ENCODE measurements at places on chromosomes 4 and X. TPM values are rescaled to one million over a fixed set of nuclear protein-coding genes. Genes with fewer than 3 reads are reported as not detected.

GRCh38 chrX:42028109-42028508 lies 104.8 kb upstream of the CASK start:
- H3K4me3 ChIP-seq = no peak overlapping the region
- no peaks in the 10 kb centered on the region for H3K4me1 ChIP-seq
- H3K27ac ChIP-seq = no peak overlapping the region
- DNase-seq = no peak
- peaks cover 4% of the 10 kb centered on the region for H3K36me3 ChIP-seq

- DNase-seq = no peak
- H3K27ac ChIP-seq = no peak overlapping the region
- H3K36me3 ChIP-seq = no peaks in the 10 kb centered on the region
- H3K4me1 ChIP-seq = no peaks in the 10 kb centered on the region
- H3K4me3 ChIP-seq = no peak overlapping the region
- no peaks in the 10 kb centered on the region for H3K27me3 ChIP-seq
Observed at GRCh38 chr4:62644372-62644771, 1444.2 kb downstream of the ADGRL3 start.

Gene ARFIP1
- total RNA-seq = 8.4 TPM

Gene DGAT2L6
- not detected for total RNA-seq

Gene TMSB15A
- 0.84 TPM for total RNA-seq

Gene MAGEA2
- total RNA-seq = not detected
